ENCODE measurements at places on chromosomes 2 and 18.

- no peak for DNase-seq
Measured at GRCh38 chr18:51563396-51563795, 365.9 kb upstream of the MEX3C start.

DNA sequence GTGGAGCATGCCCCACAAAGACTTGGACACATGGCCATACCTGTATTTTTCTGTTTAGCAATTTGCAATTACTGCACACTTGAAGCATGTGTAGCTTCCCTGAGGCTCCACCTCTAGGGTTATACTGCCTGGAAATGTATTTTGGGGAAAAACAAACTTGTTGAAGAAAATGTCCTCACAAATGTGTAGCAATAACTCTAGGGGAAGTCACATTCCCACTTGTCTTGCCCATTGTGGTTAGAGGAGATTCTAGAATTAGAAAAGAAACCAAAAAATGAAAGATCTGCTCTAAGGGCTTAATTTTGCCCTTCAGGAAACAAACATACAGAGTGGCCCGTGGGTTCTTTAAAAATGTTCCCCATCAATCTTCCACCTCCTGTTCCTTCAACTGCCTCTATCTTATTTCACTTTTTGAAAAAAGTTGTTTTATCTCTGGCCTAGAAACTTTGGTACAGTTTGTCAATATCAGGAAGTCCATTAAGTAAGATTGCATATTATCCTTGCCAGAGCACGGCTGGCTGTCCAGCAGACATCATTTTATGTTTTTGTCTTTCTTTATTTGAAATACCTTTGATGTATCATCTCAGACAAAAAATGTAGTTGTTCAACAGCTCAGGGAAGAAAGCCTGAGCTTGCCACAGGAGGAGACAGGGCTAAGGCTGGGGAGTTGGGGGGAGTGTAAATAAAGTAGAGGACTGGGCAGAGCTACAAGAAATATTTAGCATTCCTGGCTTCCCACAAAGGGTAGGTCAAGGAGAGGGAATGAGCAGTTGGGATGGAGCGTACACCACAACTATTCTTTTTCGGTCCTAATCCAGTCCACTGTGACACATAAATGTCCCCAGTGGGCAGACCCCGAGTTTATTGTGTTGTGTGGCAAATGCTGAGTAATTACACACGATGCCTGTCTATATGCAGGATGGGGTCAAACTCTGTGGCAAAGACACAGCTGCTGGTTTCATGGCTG is 96.8 kb upstream of the CDC42EP3 start:
- no peak for DNase-seq

DNA sequence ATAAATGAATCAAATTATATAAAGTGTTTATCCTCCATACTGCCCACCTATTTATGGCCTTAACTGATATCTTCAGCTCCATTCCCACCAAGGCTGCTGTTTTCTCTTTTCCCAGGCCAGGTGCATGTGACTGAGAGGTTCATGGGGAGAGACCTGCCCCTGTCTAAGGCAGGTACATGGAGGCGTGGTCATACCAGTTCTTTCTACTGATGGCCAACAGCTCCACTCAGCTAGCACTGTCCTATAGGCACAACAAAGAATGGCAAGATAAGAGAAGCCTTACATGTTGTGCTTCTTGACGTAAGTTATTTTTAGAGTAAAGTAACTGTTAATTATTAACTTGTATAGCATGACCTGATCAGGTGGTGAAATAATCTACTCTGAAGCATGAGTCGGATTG is 16.8 kb downstream of the AKAIN1 start:
- DNase-seq, result no peak

DNA sequence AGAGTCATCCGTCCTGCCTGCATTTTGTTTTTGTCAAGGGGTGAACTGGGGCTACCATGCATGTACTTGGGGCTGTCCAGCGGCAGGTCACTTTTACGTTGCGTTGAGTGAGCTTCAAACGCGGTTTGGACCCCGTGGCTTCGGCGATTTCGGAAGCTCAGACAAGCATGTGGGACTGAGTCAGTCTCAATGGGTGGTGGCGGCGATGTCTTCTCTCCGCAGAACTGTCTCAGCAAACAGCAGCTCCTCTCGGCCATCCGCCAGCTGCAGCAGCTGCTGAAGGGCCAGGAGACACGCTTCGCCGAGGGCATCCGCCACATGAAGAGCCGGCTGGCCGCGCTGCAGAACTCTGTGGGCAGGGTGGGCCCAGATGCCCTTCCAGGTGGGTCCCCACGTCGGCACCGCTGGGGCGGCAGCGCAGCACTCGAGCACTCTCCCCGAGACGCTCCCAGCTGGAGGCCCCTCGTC is 21.3 kb downstream of the FBLN7 start:
- no peak for DNase-seq

- no peak for DNase-seq
Measured at GRCh38 chr2:105791229-105791628, 46.5 kb downstream of the NCK2 start.

GRCh38 chr18:59810183-59810582 is 89.6 kb upstream of the PMAIP1 start:
- DNase-seq, result no peak

DNA sequence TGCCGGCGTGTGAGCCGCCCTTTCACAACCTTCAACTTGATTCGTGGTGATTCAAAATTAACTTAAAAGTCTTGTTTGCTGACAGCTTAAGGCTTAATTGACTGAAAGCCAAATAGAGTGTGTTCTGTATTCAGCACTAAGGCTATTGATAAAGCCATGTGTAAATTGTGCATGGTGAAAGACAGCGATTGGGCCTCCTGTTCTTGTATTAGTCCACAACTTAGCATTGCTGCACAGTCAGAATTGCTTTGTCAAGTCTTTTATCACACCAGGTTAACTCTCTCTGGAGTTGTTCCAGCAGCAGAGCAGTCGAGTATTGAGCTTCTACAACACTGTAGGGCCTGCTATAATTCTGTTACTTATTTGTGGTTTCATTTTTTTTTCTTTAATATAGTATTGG is 210.1 kb downstream of the WDR7 start:
- peak; percentile 20 for DNase-seq

DNA sequence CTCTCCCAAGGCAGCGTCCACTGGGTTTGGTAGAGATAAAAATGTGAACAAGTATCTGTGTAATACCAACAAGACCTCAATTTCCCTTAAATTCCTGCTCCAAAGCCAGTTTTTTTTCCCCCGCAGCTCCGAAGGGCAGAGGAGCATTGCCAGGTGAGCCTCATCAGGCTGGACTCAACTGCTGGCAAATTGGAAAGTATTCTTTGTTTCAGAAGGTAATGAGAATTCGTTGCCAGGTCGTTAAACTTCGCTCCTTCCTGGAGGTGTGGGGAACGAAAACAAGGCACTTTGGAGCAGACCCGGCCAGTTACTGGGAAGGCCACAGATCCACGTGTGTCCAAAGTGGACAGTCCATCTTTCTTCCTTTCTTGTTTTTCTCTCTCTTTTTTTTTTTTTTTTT is 30.4 kb upstream of the ASB18 start:
- no peak for DNase-seq

DNA sequence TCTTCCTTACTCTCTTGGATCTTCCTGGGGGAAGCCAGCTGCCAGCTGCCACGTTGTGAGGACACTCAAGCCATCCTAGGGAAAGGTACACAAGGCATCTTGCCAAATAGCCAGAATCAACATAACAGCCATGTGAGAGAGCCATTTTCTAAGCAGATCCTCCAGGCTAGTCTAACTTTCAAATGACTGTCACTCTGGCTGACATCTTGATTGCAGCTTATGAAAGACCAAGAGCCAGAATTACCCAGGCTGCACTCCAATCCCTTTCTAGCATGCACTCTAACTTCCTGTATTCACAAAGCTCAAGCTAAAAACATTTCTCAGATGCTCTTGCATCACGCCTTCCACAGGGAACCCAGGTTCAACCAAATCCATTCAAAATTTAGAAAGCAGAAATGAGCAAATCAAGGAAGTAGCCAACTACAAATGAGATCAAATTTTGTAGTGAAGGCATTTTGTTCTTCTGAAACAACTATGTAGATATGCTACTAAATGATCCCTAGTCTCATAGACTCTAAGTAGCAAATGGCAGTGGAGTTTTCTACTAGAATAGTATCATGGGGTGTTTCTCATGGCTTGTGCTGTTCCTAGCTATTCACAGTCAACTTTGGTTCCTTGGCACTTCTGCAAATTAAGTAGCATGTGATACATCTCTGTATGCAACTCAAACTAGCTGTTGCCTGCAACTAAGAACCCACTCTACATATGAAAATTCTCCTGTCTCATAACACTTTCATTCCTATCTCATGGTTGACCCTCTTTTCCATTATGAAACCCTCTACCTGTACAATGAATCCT is 281.9 kb downstream of the ZEB2 start:
- DNase-seq, result peak; percentile 3

GRCh38 chr2:95384854-95385569 is 17.5 kb upstream of the FAHD2A start:
- no peak for DNase-seq

DNA sequence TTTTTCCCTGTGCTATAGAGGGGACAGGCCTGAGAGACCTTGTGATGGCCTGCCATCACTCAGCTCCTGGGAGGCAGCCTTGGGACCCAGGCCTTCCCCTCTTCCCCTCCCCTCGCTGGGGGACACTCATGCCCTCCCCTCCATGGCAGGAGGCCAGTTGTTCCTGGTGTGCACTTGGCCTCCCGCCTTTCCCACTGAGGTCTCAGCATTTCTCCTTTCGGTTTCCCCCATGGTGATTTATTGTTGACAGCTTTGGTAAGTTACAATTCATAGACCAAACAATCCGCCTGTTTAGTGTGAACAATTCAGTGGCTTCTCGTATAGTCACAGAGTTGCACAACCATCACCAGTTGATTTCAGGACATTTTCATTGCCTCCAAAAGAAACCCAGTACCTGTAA is 10.2 kb upstream of the CNDP1 start:
- no peak for DNase-seq

GRCh38 chr2:47641366-47641765 is 141.6 kb upstream of the MSH6 start:
- DNase-seq, result no peak

DNA sequence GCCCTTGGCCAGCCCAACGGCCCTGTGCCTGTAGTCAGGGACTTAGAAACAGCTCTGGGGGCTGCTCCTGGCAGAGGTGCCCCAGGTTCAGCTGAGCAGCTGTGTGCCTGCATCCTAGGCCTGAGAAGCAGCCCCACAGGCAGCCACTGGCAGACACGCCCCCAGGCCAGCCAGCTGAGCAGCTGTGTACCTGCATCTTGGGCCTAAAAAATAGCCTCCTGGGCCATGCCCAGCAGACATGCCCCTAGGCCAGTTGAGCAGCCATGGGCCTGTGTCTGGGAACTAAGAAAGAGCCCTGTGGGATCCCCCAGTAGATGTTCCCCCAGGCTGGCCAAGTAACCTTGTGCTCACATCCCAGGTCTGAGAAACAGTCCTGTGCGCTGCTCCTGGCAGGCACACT is 64.0 kb downstream of the TBR1 start:
- DNase-seq, result no peak

- DNase-seq, result no peak
Measured at GRCh38 chr2:26161926-26162325, 11.0 kb upstream of the GAREM2 start.

DNA sequence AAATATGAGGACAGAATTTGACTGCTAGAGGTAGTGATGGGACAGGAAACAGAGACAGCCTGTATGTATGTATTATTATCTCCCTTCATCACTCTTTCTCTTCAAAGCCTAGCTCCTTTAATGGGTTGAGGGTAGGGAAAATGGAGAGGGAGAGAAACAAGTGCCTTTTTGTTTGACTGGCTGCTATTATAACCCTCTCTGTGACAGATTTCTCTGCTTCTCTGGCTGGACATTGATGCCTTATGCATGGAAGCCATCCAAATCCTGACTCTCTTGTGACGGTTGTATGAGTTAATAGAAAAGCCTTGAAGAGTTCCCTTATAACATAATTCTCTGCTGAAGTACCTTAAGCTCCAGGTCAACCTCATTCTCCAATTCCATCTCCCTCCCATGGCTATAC is 118.5 kb upstream of the COL5A2 start:
- DNase-seq, result no peak

GRCh38 chr18:31040686-31041270 is 1.8 kb downstream of the DSC3 start:
- no peak for DNase-seq

GRCh38 chr2:190216829-190217228 is 102.8 kb downstream of the HIBCH start:
- DNase-seq, result no peak

DNA sequence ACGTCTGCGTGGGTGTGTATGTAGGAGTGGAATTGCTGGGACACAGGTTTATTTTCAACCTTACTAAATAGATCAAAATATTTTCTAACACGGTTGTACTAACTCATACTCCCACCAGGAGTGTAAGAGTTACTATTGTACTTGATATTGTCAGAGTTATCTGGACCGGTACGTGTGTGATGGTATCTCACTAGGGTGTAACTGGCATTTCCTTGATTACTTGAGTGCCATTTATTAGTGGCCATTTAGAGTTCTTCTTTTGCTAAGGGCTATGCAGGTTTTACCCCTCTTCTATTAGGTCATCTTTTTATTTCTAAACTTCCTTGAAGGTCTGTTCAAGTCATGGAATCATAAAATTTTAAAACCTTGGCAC is 33.5 kb downstream of the CENPO start:
- DNase-seq, result no peak

- DNase-seq, result no peak
Measured at GRCh38 chr2:18506883-18507509, 53.5 kb downstream of the RDH14 start.

DNA sequence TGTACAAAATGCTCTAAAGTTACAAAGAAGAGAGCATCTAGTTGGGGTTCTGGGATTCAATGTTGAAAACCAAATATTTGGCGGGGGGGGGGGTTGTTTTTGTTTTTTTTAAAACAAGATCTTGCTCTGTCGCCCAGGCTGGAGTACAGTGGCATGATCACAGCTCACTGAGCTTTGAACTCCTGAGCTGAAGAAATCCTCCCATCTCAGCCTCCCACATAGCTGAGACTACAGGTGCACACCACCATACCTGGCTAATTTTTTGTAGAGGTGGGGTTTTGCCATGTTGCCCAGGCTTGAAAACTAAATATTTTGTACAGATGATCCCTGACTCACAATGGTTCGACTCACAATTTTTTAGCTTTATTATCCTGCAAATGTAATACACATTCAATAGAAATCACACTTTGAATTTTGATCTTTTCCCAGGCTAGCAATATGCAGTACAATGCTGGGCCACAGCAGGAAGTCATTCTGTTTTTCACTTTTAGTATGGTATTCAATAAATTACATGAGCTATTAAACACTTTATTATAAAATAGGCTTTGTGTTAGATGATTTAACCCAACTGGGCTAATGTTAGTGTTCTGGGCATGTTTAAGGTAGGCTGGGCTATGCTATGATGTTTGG is 7.6 kb downstream of the BARD1 start:
- no peak for DNase-seq

DNA sequence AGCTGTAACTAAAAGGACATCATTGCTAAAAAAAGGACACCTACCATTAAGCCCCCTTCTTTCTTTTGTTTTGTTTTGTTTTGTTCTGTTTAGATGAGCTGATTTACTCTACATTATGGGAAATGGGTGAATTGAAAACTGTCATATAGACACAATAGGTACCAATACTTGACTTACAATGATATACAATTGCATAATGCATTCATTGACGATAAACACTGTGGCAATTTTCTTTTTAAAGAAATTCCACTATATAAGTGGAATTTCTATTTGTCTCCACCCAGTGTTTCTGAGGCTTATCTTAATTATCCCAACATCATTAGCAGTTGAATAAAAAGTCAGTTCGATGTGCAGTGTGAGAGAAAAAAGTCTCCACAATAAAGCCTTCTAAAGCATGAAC is 282.1 kb downstream of the BCL2 start:
- no peak for DNase-seq

GRCh38 chr18:74539289-74539688 is 5.0 kb downstream of the CNDP1 start:
- DNase-seq, result no peak

- DNase-seq, result no peak
Measured at GRCh38 chr2:239563561-239563960, 162.7 kb upstream of the HDAC4 start.

Measured in cerebellar cortex (tissue), 1 donor.